ENCODE measurements at places on chromosomes 1 and 21.
A peak's percentile ranks its signal among the peaks of the same experiment; 100 is the strongest.

GRCh38 chr1:99590578-99591209 is 55.2 kb upstream of the PALMD start:
- no peak for DNase-seq

GRCh38 chr21:42755766-42756579 is 102.6 kb downstream of the PDE9A start:
- no peak for DNase-seq

GRCh38 chr1:33327587-33328325 is 6.9 kb upstream of the A3GALT2 start:
- DNase-seq = no peak

GRCh38 chr1:21517161-21517589 is 8.0 kb downstream of the ALPL start:
- no peak for DNase-seq

- DNase-seq = no peak
Observed at GRCh38 chr1:237003516-237003915, 725 bp downstream of the MT1HL1 start.

DNA sequence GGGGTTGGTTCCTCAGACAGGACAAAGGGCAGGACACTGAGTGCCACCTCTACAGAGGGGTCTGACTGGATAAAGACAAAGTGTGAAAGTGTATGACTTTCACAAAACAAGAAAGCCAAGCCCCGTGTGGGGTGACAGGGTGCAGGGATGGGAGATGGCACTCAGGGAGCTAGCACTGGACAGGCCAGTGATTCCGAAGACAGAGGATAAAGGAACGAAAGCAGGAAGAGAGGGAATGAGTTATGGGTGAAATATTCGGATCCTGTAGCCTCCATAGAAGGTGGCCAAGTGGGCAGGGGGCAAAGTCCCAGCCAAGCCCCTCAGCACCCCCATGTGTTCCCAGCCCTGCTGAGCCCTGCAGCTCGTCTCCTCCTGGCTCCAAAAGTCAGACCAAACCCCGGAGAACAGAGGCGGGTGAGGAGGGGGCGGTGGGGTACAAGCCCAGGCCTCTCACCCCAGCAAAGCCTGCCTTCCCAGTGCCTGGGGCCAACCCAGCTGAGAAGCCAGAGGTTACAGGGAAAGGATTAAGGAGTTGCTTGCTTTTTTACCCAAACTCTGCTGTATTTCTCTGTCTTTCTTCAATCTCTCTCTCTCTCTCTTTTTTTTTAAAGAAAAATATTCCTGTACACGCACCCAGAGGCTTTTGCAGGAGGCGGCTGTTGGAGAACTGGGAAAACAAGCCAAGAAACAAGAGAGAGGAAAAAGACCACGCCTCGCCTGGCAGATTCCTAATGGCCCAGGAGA is 14.0 kb upstream of the WASF2 start:
- no peak for DNase-seq

DNA sequence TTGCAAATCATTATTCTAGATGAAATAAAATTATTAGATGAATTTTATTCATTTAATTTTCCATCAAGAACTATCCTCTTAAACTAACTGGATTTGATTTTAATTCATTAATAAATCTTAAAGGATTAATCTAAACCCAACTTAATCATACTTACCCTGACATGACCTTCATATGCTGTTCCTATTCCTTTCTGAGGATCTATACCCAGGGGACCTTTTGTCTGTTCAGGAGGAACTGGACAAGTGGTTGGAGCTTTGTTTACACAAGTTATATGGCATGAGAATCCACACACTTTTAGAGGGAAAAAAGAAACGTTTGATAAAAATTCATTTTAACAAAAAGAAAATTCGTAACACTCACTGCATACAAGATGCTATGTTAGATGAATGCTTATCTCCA is 95.2 kb downstream of the COQ8A start:
- DNase-seq = peak; percentile 70

DNA sequence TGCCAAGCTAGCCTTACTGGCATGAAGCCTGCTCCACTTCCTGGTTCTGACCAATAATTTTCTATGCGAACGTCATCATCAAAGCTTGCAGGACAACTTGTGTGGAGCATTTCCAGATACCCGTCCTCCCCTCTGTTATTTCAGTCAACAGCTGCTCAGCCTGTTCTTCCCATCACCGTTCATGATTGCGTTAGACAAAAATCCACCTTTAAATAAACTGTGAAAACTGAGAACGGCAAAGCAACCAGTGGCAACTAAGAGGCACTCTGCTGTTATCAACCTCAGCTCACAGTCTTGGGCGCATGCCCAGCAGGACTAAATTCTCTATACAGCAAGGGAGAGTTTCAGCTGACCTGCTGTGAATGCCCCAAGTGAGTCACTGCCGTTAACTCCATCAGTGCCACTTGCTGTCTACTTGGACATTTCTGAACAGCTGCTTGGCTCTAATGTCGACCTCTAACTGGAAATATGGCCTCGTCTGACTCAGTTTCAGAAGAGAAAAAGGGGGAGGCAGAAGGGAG is 207.4 kb upstream of the RUNX1 start:
- peak; percentile 29 for DNase-seq

DNA sequence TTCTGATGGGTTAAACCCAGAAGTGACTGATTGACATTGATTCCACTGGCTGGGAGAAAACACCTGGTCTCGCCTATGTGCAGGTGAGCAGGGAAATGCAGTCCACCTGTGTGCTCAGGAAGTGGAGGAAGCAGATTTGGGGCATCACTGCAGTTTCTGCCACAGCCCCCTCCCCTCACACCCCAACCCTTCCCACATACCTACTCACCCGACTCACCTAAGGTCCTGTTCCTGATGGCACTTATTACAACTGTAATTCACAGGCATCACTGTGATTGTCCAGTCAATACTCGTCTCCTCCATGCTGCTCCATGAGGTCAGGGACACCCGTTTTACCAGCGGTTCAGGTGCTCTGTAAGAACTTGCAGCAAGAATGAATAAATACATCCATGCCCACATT is 68.5 kb downstream of the PCP4 start:
- no peak for DNase-seq

GRCh38 chr1:2255420-2256369 is 27.6 kb downstream of the SKI start:
- DNase-seq = no peak

GRCh38 chr1:46549697-46550681 is 1.5 kb downstream of the KNCN start:
- no peak for DNase-seq

DNA sequence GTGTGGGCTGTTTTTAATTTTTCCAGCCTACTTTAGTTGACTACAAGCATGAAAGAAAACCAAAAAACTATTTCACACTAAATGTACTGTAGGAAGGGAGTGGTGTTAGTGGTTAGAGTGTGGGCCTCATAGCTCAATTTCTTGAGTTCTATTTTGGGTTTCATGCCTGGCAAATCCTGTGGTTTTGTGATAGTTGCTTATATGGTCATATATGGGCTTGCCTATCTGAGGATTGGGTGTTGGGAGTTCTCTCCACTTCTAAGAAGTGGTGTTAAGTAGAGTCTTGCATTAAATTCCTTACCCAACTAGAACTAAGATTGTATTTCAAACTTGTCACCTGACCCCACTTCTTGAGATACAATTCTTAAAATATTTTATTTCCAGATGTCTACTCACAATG is 37.8 kb upstream of the COL11A1 start:
- no peak for DNase-seq

- DNase-seq = no peak
Observed at GRCh38 chr1:232421143-232421796, 208.7 kb downstream of the SIPA1L2 start.

- no peak for DNase-seq
Observed at GRCh38 chr1:53706356-53706755, 32.6 kb downstream of the GLIS1 start.

- no peak for DNase-seq
Observed at GRCh38 chr1:4108758-4109627, 208.9 kb upstream of the C1orf174 start.

DNA sequence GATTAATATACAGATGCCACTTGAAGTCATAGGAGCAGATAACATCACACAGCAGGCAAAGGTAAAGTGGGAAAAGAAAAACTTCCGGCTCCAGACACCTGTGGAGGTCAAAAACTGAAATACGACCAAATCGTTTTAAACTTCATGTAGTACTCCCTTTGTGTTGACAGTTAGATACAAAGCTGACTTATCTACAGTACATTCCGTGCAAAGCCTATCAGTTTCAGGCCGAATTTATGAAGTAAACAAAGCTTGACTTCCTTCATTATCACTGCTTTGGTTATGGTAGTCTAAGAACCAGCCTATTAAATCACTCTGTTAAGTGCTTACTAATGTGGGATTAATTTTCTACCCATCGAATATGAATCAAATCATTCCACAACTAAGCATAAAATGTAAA is 156.3 kb downstream of the SMYD3 start:
- DNase-seq = no peak

DNA sequence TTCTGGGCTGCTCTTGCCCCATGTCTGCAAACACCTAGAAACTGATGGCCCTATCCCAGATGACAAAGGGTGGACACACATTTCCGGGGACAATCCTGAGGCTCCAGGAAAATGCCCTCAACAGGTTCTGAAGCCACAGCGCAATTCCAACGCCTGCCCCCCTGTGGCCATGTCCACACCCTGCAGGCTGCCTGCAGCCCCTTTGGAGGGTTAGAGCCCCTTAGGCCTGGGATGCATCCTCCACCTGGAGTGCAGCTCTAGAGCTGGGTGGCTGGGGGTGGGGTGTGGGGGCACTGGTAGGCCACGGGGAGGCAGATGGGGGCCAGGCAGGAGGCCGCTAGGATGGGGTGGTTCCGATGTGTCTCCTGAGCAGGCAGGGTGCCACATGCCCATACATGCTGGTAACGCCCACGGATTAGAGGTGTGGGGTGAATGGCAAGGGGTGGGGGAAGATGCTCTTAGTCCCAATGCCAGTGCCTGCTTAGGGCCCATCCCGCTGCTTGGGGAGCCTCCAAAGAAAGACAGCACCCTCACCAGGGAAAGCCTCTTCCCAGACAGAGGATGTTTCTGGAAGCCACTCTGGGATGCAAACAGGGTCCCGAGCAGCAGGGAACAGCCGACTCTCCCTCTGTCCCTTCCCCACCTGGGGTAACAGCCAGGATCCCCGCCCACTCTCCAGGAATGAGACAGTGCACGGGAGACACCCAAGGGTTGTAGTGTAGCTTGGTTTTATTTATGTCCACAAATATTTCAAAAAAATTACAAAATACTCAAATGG is 34.0 kb downstream of the SLC45A1 start:
- DNase-seq = no peak

DNA sequence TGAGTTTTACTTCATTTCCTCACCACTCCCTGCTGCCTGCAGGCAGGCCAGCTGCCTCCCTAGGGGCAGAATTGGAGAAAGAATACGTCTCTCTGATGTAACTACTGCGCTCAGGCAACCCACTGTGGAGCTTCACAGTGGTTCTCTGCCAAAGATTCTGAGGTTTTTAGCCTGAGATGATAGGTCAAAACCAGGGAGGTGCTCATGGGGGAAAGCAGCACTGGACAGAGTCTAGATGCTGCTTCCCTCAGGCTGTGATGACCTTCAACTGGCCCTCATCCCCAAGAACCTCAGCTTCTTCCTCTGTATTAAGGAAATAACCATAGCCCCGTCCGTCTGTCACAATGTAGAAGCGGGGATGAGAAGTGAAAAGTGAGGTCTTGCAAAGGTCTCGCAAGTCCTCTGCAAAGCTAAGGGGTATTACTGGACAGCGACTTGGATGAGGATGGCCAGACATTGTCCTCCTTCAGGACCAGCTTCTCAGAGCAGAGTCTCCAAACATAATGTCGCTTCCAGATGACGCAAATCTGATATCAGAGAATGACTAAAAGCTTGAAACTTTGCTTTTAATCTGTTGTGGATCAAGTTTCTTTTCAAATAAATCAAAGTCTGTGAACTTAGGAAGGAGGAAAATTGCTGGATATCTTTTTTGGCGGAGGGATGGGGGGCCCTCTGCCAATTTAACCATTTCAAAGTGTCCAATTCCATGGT is 65.9 kb upstream of the ATP5PO start:
- DNase-seq = no peak

DNA sequence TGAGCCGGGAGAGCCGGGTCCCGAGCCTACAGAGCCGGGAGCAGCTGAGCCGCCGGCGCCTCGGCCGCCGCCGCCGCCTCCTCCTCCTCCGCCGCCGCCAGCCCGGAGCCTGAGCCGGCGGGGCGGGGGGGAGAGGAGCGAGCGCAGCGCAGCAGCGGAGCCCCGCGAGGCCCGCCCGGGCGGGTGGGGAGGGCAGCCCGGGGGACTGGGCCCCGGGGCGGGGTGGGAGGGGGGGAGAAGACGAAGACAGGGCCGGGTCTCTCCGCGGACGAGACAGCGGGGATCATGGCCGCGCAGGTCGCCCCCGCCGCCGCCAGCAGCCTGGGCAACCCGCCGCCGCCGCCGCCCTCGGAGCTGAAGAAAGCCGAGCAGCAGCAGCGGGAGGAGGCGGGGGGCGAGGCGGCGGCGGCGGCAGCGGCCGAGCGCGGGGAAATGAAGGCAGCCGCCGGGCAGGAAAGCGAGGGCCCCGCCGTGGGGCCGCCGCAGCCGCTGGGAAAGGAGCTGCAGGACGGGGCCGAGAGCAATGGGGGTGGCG is 371 bp downstream of the ARID1A start:
- DNase-seq = no peak

DNA sequence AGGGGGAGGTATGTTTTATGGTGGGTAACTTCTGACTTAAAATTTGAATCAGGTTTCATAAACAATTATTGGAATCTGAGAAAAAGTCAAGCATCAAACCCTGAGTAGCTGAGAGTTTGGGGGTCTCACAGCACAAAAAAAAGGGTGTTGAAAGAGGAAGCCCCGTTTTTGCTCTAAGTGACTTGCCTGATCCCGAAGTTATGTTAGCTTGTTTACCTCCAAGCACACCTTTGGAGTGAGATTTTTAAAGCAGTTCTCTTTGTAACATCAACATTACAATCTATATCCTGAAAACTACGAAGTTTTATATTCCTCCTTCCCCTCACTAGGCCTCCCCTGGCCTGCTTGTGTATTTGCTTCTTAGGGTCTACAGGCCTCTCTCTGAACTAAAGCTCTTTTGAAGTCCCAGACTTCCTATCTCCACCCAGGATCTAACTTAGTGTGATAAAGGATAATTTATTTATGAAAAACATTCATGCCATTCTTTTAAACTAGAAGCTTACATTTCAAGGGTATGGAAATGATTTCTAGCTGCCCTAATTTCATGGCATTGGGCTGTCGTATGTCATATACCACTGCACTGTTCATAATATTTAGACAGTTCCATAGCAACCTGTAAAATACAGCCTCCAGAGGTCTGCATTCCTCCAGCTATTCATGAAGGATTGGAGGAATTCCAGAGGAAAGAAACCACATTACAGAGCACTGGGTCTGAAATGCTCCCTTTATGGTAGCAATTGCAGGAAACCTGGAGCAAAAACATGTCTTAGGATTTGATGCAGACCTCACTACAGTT is 36.1 kb upstream of the RGS1 start:
- no peak for DNase-seq

GRCh38 chr1:215188302-215188950 is 105.9 kb downstream of the KCNK2 start:
- no peak for DNase-seq

GRCh38 chr1:94783342-94784189 is 36.6 kb upstream of the SLC44A3 start:
- DNase-seq = no peak

- DNase-seq = no peak
Observed at GRCh38 chr1:27568300-27569087, 35.5 kb downstream of the AHDC1 start.

- no peak for DNase-seq
Observed at GRCh38 chr1:26861286-26861701, 1.7 kb upstream of the SFN start.

GRCh38 chr21:30048570-30048969 is 108.8 kb upstream of the GRIK1 start:
- DNase-seq = no peak
